Urothelium cell line (cell line): ENCODE measurements at places on chromosomes 2 and 18.

- no peak for DNase-seq
Measured at GRCh38 chr2:224932522-224932921, 109.7 kb downstream of the DOCK10 start.

DNA sequence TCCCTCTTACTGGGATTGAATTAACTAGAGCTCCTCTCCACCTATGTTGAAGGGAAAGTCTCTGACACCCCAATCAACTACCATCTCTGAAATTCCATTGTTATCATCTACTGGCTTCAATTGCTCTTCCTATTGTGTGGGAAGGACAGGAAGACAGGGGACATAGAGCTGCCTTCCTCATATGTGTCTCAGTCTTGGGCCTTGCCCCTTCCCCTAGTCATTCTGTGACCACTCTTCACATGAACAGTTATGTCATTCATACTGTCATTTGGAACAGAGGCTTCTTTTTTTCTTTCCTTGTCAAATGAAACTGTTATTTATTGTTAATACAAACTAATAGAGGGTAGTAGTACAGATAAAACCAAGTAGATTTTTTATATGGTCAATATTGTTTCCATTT is 69.6 kb upstream of the EMILIN2 start:
- no peak for DNase-seq

DNA sequence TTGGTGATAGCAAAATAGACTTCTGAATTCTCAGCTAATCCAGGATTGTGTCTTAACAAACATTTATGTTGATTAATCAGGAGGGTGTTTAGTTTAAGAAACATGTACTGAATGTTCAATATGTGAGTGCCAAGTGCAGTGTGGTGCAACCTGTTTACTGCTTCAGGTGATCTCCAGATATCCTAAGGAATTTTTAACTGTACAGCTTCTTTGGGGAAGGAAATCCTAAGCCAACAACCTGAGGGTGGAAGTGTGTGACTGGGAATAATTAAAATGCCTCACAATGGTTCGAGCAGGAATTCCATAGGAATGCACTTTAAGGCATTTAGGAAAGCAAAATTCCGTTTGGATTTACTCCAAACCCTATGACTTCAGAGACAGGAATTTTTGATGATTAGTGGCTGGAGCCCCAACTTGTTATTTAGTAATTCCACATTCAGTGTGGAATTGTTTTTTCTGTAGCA is 16.4 kb downstream of the CRIM1 start:
- peak; percentile 55 for DNase-seq

- no peak for DNase-seq
Measured at GRCh38 chr2:238155051-238155760, 3.6 kb upstream of the ERFE start.

- DNase-seq = no peak
Measured at GRCh38 chr2:101788565-101788964, 91.1 kb downstream of the MAP4K4 start.

GRCh38 chr18:9743200-9744016 is 35.3 kb downstream of the RAB31 start:
- DNase-seq = peak; percentile 95

- DNase-seq = peak; percentile 72
Measured at GRCh38 chr18:22637787-22638186, 220.1 kb upstream of the CTAGE1 start.

GRCh38 chr18:72161691-72162090 is 382.5 kb downstream of the CBLN2 start:
- peak; percentile 11 for DNase-seq

DNA sequence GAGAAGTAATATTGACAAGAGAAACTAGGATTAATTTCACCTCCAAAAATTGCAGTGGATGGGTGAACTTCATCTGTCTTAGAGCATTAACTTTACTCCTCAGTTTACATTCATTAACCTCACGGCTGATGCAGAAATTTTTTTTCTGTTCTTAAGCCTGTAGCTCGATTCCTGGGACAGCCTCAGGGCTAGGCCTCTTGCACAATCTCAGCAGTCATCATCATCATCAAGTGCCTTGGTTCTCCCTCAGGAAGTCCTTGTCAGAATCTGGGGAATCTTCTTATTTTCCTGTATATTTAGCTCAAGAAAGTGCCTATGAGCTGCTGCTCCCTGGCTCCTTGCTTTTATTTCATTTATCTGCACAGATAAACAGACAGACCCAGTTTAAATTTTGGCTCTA is 1272.2 kb upstream of the LRRTM1 start:
- no peak for DNase-seq

- no peak for DNase-seq
Measured at GRCh38 chr2:174247474-174248186, 702 bp downstream of the OLA1 start.

- peak; percentile 68 for DNase-seq
Measured at GRCh38 chr2:122748552-122749011, 993.1 kb downstream of the TSN start.

- DNase-seq = no peak
Measured at GRCh38 chr2:100812116-100812515, 7.8 kb upstream of the NPAS2 start.

DNA sequence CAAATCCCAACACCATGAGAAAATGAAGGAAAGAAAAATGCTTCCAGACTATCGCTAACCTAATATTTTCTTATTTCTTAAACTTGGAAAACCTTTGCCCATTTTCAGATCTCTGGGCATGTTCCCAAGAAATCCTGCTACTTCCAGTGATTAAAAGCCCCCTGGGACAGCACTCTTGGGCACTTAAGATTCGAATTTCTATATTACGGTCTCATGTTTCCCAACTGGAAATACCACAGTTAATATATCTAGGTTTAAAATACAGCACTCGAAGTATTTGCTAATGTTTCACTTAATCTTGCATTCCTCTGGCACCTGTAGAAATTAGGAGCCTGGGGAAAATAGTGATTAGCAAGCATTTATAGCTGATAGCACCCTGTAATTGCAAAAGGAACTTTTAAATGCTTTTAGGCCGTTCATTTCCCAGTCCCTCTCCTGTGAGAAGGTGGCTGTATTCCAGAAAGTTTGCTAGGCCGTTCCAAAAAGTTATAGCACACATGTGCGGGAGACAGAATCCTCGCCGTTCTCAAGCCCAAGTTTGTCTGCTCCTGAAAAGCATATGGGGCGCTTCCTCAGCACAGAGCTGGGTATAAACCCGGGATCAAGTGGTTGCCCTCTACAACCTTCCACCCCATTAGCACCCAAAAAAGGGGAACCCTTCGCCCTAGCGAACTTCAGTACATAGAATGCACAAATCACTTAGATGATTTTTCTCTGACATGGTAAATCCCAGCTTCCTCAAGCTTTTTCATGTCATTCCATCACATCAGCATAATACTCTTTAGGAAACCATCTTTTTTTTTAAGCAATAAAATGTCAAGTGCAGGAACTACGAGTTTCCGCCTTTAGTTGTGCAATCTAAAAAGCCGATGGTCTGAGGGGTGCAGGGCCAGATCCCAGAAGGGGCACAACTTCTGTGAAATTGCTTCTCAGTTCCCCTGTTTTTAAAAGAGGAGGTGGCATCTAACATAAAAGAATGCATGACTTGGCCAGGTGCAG is 60.6 kb downstream of the DIPK1C start:
- DNase-seq = no peak

GRCh38 chr2:148670773-148671172 is 26.2 kb downstream of the EPC2 start:
- DNase-seq = peak; percentile 6

DNA sequence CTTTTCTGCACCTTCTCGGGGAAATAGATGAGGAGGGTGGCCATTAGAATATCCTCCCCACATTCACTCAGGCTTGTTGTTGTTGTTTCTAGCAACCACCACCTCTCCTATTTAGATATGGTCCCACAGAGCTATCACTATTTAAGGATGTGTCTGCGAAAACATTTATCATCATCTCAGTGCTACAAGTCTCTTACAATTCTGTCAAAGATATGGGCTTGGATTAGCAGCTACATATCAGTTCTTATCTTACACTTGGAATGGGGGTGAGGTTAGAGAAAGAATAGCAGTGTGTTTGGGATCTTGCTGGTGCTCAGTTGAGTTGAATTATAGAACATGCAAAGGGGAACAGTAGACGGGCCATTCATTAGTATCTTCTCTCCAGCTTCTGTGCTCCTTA is 546.1 kb downstream of the PARD3B start:
- no peak for DNase-seq

DNA sequence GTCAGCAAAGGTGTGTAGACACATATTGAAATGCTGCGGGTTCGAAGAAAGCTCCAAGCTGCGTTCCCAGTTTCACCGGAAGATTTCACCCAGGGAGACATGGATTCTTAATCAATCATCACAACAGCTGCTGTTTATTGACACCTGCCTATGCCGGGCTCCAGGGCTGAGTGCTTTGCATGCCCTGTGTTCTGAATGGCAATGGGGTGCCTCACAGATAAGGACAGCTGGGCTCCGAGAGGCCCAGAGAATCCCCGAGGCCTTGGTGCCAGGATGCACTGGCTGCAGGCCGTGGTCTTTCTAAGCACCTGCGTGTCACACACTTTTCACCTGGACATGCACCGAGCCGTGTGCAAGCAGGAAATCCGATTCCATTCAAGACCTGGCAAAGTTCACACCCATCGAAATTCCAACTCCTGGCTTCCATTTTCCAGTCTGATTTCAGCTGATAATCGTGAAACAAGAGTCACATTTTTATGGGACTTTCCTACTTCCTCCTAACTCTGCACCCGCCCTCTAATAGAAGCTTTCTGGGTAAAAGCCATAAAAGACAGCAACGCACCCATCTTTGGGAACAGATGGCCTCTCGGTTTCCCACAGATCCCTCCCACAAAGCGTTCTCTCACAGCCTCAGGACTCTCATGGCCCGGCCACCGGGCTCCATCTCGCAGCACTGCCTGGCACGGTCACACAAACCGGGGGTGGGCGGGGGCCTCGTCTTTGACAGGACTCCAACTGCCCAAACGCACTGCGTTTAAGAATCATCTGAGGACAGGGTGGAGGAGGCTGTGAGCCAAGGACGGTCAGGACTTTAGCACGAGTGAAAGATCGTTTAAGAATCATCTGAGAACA is 245.6 kb upstream of the SALL3 start:
- no peak for DNase-seq

- DNase-seq = no peak
Measured at GRCh38 chr2:20624884-20625485, 25.9 kb downstream of the HS1BP3 start.

DNA sequence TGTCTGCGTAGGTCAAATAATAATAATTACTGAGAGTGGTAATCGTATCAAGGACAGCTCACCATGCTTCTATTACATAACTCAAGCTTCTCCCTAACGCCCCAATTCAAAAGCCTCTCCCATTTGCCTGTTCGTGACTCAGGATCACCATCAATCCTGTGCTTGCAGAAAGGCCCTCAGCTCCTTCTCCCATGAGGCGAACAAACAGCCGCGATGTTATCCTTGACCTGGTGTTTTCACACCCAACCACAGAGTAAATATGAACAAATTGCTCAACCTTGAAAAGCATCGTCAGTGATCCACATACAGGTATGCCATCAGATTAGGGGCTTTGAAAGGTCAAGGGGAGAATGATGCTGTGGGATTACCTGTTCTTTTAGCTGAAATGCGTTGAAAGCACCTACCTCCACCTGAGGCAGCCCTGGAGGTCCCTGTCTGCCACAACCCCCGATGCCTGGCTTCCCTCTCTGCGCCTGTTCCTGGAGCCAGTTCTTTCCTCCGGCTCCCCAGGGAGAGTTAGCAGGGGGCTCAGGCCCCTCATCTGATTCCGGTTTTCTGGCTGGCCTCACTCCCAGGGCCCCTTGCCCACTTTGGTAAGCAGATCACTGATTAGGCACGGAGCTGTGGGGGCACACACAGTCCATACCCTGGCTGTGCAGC is 39.1 kb upstream of the ODC1 start:
- DNase-seq = no peak

GRCh38 chr18:29096079-29096770 is 919.3 kb upstream of the CDH2 start:
- no peak for DNase-seq

DNA sequence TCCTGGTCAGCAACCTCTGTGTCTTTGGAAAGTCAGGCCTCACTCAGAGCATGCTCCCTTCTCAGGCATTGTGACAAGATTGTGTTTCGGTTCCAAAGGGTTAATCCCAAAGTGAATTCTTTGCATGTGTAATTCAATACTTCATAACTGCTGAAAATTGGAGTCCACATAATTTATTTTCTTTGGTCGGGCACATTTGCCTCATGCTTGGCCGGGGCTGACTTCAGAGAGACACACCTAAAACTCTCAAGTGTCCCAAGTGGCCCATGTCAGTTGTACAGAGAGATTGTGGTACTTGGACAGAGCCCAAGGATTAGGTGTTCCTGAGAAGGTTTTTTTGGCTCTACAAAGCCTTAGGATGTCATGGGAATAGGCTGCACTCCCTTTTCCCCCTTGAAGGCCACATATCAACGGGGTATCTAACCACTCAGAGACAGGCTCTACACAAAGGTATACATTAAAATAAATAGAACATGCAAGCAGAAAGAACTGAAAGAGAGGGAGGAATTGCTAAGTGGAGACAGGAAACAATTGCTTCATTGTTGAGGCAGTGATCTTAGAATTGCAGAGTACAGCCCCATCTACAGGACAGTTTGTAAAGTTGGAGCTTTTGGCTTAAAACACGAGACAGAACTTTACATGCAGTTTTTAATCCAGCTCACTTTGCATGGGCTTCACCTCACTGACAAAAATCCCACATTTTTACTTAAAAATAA is 1232.3 kb upstream of the ZEB2 start:
- DNase-seq = peak; percentile 58

GRCh38 chr2:134249755-134250154 is 4.1 kb upstream of the MGAT5 start:
- DNase-seq = no peak

GRCh38 chr18:74965682-74966081 is 243.3 kb downstream of the PTGR3 start:
- no peak for DNase-seq

- DNase-seq = no peak
Measured at GRCh38 chr2:66343259-66343658, 91.7 kb upstream of the MEIS1 start.

DNA sequence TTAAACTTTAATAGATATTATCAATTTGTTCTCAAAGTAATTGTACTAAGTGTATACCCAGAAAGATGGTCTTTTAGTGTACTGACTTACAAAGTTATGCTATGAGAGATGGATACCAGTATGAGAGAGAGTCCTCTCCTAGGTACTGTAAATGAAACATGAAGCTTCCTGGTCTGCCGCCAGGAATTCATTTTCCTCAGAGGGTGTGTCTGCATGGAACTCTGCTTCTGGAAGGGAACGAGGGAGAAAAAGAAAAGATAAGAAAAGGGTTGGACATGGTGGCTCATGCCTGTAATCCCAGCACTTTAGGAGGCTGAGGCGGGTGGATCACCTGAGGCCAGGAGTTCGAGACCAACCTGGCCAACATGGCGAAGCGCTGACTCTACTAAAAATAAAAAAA is 2.2 kb upstream of the SSB start:
- no peak for DNase-seq

- no peak for DNase-seq
Measured at GRCh38 chr2:203401-203800, 60.4 kb downstream of the SH3YL1 start.

DNA sequence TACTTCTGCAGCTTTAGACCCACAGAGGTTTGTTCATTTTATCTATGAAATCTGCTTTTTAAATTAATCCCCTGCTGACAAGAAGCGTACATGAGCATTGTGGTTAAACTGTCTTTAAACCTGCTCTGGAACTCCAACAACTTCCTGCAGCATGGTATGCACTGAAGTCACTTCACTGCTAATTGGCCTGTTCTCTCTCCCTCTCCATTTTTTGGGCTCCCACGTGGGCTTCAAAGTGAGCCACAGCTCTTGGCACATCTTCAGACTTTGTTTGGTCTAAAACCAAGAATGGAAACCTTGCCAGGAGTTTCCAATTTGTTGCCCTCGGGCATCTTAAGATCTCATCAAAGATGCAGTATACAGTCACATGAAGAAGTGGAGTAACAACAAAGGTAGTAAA is 311.4 kb downstream of the LRRTM1 start:
- DNase-seq = no peak
